ENCODE measurements at places on chromosomes 6 and 20.

DNA sequence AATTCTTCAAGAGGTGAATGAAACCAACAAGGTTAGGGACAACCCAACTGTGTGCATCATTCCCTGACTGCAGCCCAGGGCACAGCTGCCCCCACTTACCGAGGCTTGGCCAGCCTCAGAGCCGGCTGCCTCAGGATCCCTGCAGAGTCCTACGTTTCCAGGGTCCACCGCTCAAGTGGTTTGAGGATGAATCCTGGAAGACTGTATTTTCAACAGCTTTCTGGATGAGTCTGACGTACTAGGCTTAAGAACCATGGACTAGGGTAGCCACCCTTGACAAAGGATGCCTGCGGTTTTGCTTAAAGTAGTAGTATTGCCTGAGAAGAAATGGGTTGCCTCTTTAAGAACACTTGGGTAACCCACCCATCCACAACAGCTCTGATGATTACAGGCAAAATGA, 101.4 kb downstream of the FOXC1 start:
- DNase-seq: no peak

DNA sequence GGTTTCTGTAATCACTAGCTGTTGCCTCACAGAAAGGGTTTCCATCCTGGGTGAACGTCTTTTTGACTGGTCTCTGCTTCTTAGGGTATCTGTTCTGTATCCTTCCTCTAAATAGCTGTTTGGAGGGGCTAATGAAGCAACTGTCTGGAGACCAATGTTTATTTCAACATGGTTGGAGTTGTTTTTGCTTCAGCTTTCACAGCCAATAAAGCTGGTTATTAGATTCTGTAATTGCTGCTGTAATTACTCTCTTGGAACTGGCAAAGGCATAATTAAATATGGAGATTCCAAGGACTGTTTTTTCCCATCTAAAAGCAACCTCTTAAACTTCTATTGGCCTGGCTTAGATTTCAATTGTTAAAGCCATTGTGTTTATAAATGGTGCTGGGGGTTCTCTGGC, 31.9 kb downstream of the CHMP4B start:
- no peak for DNase-seq

- DNase-seq: peak; percentile 70
These were observed 1.3 kb upstream of the NDUFAF4 start for GRCh38 chr6:96899019-96899418.

- no peak for DNase-seq
These were observed 27.0 kb downstream of the SOD2 start for GRCh38 chr6:159665868-159666635.

DNA sequence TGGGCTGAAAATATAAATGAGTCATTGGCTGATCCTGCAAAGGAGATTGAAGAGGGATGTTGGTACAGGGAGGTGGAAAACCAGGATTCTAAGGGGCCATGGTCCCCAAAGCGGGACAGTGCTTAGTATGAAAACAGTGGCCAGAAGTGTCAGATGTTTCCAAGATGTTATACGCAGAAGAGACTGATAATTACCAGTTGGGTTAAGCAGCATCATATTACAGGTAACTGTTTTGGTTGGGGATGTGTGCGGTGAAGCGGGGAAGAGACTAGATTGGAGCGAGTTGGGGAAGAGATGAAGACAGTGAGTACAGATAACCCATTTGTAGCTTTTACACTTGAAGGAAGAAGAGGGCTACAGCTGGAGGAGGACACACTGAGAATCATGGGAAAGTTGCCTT, 80.8 kb downstream of the PLEKHG1 start:
- DNase-seq: no peak

DNA sequence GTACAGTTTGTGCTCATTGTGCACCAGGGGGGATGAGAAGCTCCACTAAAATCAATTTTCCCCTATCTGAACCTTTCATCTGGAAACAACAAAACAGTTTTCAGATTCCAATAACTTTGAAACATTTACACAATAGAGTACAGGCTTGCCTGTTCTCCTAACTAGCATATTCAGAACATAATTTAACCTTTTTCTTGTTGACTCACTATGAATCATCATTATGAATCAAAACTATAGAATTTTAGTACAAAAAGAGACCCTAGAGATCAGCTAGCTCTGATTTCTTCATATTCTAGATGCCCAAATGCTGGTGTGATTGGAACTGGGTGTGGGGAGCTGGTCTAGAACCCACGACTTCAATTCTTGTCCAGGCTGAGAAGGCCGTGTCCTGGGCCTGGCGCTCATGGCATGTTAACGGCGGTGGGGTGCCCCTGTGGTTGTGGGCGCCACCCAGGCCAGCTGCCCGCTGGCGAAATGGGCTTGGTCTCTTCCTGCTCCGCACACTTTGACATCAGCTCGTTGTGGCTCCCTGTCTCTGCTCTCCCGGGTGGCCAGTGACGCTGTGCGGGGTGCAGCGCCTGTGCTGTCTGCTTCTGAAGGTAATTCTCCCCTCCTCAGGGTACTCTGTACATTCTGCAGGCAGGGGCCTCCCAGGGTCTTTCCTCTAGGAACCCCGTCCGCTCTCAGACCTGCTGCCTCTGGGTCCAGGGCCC, 29.9 kb upstream of the AGPAT4 start:
- DNase-seq: no peak

DNA sequence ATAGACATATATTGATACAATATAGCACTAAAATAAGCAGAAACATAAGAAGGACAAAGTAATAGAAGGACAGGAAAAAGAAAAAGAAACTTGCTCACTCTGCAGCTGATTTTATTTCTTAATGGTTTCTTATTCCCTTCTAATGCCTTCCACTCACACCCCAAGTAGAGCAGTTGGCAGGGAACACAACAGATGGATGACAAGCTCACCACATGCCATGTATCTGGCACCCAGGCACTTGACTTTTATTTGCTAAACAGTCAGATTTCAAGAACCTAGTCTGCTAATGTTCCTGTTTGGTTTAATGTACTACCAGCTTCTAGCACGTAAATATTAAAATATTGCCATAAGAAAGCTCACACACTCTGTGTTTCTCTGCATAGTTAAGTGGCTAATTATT, 87.1 kb downstream of the COL19A1 start:
- DNase-seq: no peak

- no peak for DNase-seq
These were observed 82.2 kb downstream of the CTNNBL1 start for GRCh38 chr20:37776049-37776448.

DNA sequence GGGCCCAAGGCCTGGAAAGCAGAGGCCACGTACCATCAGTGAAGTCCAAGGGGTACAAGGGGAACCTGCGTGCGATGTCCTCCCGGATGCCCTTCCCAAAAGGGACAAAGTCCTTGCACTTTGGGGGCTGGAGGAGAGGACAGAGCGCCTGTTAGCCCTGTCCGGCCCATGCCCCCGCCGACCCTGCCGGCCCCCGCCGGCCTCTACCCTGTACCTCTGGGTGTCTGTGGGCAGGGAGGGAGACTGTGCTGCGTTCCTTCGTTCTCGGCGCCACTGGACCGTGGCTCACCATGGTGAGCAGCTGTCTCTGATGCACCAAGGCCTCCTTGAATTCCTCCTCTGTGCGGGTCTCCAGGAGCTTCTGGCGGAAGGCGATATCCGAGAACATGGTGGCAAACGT, 7.9 kb downstream of the SLC4A11 start:
- no peak for DNase-seq

GRCh38 chr6:24052590-24052961, 73.4 kb upstream of the NRSN1 start:
- no peak for DNase-seq

- no peak for DNase-seq
These were observed 981.0 kb upstream of the CITED2 start for GRCh38 chr6:140355476-140355875.

GRCh38 chr6:129844118-129844891, 16.8 kb downstream of the TMEM244 start:
- peak; percentile 89 for DNase-seq

DNA sequence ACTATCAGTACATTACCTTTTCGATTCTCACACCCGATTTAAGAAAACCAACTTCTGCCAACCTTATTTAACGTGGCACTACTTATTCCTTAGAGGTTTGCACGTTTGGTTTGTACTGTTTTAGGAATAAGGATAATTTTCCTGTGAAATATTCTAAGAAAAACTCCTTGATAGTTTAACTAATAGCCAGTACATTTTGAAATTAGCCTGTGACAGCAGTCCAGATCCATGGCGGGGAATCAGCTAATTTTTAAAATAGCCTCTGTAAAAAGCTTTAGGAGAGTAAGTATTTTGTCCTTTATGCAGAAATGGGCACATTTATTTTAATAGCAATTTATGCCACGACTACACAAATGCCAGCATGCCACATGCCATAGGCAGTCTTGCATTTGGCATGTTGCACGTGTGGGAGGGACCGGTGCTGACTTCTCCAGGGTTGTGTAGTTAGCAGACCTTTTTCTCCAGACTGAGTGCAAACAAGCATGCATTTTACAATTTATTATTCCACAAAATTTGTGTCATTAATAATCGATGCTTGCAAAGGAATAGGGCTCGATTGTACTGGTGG, 6.2 kb downstream of the FOXC1 start:
- no peak for DNase-seq

DNA sequence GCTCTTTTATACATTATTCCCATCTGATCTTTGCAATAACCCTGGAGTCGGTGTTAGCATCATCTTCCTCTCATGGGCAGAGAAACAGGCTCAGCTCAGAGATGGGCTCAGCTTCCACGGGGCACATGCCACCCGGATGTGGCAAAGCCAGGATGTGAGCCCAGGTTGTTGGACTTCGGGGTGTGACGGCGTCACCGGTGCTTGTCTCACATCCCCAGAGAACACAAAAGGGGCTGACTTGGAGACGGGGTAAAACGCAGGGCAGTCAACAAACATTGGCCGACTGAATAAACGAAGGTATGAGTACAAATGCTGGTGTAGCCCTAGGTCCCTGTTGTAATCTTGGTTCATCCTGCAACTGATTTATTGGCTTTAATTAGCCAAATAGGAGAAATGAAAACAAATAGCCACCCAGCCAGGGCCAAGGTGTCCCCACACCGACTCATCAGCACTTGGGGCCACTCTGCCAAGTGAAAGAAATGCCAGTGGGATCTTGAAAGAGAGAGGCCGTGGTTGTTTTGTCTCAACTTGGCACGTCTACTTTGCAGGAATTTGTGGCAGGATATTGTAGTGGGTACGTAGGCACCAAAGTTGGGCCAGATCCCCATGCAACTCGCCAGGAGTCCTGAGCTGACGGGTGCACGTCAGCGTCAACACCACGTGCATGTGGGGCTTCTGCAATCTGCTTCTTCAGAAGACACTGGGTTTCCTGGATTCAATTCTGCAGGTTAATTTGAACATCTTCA, 42.8 kb downstream of the APCDD1L start:
- DNase-seq: no peak

GRCh38 chr6:132310921-132311320, 90.4 kb downstream of the MOXD1 start:
- no peak for DNase-seq

DNA sequence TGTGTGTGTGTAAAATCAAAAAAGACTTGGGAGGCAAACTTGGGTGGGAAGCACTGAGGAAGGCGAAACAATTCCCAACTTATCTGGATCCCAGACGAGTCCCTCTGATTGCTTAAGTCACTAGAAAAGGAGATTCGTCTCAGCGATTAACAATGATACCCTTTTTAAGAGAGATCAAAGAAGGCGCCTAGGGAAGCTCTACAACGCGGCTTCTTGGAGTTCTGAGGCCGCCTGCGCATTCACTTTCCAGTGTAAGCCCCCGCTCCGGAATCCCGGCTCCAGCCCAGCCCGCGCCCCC, 8.7 kb upstream of the TBX18 start:
- peak; percentile 51 for DNase-seq

GRCh38 chr6:163083141-163083540, 331.4 kb upstream of the QKI start:
- DNase-seq: no peak

DNA sequence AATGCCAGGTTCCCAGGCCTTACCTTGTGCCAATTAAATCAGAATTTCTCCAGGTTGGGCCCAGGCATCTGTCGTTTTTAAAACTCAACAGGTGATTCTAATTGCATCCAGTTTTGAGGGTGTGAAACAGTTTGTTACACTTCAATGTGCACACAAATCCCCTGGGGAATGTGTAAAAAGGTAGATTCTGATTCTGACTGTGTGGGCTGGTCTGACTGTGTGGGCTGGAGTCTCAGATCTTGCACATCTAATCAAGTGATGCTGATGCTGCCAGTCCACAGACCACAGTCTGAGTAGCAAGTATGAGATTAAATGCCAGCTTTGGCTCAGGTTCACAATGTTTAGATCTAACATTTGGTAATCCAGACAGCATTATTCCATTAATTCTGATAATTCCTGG, 12.5 kb upstream of the ETV7 start:
- no peak for DNase-seq

DNA sequence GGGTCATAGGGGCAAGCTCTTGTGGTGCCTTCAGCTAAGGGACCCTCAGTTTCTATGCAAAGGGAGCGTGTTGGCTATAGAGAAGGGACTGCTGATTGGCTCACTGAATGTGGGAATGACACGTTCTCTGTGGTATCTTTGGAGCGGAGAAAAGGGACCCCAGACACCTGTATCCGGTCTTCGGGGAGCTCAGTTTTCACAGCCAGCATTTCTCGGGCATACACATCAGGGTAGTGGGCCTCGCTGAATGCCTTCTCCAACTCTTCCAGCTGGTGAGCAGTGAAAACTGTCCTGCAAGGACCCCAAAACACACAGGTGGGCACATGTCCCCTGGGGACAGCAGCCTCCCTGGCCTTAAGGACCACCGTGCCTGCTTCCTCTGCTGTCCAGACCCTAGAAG, 3.3 kb downstream of the VSX1 start:
- DNase-seq: no peak

DNA sequence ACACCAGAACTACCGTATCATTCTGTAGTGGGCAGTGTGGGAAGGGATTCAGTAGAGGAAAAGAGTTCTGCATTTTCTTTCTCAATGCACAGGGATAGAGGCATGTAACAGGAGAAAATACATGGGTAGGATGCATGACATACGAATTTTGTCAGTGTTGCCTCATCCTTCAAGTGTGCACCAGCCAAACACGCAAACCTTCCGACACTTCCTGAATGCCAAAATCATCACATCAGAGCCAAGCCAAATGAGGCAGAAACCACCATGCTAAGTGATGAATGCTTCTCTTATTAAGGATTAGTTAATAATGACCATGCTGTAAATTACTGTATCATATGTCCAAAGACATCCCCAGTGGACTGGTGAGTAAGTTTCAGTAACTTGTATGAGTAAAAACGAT, 27.3 kb downstream of the RAMACL start:
- no peak for DNase-seq

GRCh38 chr6:41187924-41188886, 12.7 kb downstream of the TREML2 start:
- no peak for DNase-seq

GRCh38 chr6:106163966-106164877, 78.1 kb downstream of the PRDM1 start:
- DNase-seq: no peak

DNA sequence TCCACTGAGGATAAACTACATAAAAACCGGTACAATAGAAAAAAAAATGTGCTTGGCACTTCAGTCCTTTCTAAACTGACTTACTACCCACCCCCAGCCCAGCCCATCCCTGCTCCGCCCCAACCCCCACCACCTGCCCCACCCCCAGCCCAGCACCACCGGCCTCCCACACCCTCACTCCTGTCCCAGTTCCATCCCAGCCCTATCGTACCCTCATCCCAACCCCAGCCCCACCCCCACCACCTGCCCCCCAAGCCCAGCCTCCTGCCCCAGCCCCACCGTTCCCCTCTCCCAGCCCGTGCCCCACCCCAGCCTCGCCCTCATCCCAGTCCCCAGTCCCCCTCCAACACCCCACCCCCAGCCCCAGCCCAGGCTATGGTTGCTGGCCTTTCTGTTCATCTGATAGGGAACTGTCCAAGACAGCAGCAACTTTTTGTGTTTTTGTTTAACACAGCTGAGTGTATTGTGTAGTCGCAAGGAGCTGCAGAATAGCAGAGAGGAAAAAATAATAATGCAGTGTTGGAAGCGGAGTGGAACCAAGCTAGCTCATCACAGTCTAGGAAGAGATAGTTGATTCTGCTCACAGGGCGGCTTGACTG, 61.9 kb downstream of the SASH1 start:
- no peak for DNase-seq
